ENCODE measurements at places on chromosomes 7 and 10.

- DNase-seq: no peak
These were observed 221.3 kb upstream of the DGKB start for GRCh38 chr7:15123901-15124300.

- DNase-seq: no peak
These were observed 103.2 kb downstream of the IQUB start for GRCh38 chr7:123431075-123431614.

DNA sequence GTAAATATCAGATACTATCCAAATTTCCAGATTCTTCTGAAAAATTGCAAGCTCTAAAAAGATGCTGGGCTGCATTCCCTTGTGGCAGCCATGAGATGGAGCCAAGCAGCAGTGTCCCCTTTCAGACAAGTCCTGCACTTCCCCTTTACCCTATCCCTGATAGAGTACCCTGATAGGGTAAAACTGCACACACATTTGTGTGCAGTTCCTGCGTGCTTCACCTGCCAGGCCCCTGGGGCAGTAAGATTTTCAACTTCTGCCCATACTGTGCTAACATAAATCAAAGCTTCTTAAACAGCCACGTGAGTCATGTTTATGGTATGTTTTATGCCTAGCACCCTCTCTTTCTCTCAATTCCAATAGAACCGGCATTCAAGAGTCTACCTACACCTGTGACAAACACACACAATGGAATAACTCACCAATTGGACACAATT lies 52.2 kb downstream of the IFIT5 start:
- DNase-seq: peak; percentile 70

DNA sequence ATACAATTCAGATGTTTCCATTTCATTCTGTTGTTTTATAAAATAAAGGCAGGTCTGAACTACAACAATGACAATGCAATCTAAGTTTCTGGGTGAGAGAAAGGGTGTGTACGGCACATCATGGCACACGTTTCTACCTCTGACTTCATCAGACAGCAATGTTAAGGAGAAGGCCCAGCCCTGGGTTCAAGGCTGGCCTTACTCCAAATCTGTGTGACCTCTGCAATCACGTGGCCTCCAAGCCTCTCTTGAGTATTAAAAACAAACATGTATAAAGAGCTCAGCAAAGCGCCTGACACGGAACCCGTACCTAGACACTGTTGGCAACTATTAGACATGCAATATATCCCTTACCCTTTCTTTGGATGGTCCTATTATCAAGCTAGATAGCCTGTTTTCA lies 114.1 kb downstream of the LARP4B start:
- no peak for DNase-seq

GRCh38 chr7:148084138-148084537 lies 506.4 kb upstream of the C7orf33 start:
- peak; percentile 56 for DNase-seq

- peak; percentile 76 for DNase-seq
These were observed 46.5 kb downstream of the ABLIM1 start for GRCh38 chr10:114611617-114612016.

DNA sequence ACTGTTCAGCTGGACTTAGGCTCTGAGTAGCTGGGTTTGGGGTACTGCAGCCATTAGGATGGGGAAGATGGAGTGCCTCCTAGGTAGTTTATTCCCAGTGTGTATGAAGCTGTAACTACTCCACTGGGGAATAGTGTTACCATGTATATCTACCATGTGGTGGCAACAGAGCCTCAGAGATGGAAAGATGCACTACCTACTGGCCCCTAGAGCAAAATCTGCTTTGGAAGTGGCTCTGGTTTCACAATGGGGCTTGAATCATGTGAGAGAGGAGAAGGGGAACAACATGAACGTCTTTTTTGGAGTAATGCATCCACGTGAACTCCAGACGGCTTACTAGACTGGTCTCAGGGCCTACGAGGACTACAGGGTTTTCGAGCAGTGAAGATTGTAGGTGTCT lies 167.3 kb downstream of the CALCR start:
- no peak for DNase-seq

DNA sequence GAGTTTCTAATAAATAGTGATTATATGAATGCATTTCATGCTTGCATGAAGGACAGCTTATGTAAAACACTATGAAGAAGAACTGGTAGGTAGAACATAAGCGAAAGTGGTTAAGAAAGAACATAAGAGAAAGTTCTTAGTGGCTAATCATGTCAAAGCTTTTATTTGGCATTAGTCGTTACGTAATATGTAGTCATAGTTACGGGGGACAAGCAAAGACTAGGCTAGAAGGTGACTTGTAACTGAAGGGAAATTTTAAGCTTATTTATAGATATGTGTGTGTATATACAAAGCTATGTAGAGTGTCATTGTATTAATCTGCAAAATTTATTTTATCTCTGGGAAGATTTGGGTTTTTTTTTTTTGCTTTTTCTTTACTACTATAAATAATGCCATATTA lies 36.9 kb downstream of the CAPZA2 start:
- DNase-seq: no peak

DNA sequence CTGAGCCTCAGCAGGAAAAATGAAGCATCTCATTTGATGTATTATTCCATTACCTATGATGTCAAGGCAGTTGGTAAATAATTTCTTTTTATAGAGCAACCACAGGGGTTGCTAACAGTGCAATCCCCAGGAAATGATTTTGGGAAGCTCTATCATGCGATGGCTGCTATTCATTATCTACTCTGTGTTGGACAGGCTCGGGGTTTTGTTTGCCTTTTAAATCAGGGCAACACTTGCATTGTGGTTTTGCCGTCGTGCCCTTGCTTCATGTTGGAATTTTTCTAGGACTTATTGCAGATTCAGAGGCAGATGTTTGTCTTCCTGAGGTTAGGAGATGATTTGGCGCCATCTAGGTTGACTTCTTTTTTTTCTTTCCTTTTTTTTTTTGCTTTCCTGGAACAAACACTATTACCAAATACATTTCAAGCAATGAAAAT lies 128.4 kb downstream of the BICC1 start:
- DNase-seq: peak; percentile 93
